Heart left ventricle (tissue), 16 donors: ENCODE measurements at places on chromosomes 16 and 17. TPM values are rescaled to one million over a fixed set of nuclear protein-coding genes. Genes with fewer than 3 reads are reported as not detected.

GRCh38 chr17:33986088-33986487 lies 269.0 kb upstream of the CCL2 start:
- DNase-seq, result no peak

DNA sequence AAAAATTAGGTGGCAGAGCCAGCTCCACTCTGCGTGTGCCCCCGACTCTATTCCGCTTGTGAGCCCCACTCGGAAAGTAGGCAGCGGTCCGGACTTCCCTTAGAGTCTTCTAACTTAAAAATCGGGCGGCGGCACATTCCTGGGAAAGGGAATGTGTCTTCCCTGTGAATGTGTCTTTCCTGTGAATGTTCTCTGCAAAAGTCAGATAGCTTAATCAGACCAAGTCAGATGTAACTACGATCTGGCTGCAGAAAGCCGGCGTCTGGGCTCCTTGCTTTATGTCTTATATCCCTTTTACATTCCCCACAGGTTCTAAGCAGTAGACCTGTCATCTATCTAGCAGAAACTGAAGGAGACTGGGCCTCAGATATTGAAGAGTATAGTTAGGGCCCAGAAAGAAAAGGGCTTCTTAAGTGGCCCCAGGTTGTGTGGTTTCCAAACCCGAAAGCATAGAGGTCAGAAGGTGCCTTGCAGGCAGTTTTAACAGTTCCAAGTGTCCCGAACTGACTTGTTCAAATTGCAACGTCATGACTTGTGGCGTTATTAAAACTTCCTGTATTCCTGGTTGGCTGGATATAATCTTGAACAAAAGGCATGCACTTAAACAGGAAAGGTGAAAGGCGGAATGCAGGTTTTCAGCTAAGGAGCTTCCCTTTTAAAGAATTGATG lies 601 bp downstream of the PHKB start:
- no peak for DNase-seq

DNA sequence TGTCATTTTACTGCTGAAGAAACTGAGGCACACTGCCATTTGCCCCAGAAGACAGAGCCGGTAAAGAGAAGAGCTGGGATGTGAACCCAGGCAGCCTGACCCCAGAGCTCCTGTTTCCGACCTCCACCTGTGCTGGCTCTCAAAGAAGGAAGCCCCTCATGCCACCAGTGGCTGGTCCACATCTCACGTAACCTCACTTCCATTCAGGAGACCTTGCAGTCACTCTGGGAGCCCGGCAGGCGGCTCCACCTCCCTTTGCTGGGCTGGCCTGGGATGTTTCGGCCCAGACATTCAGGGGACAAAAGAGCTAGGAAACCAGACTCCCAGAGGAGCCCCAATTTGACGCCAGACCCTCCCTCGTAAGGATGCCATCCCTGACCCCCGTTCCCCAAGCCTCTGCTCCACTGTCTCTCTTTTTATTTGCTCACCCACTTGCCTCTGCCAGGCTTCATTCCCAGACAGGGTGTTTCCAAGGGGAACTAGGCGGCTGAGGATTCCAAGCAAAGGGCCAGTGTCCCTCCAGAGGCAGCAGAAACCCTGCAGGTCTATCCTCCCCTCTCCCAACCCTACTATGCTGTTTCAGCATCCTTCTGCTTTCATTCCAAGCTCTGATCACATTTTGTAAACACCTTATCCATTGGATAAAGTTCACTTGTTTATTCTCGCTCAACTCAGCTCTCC lies 2.8 kb downstream of the TAF1C start:
- DNase-seq, result no peak

DNA sequence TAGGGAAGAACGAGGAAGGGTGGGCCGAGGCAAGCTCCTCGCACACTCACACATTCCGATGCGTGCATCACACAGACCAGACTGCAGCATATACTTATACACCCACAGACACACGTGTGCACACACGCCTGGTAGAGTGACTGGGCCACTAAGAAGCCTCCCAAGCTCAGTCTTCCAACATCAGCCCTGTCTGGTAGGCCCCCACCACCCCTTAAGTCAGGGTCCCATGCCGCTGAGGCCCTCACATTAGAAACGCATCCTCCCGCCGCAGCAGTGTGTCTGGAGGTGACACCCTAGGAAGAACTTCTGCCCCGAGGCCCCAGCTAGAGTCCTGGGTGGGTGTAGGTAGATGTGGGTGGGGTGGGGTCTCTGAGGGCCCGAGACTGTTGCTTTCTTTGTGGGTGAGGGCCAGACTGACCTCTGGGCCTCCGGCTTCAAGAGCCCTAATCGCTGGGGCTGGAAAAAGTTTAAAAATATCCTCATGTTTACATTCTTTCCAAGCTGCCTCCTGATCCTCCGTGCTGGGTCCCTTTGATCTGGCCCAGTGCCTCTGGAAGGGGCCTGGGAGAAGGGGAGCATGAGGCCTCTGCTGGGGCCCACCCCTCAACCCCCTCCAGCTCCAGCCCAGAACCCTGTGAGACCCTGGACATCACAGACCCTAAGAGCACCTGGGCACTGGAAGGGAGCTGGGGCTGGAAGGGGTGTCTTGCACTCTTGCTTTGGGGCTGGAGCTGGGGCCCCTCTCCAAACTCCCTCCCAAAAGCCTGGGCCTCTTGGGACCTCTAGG lies 13.6 kb downstream of the CDH16 start:
- peak; percentile 62 for DNase-seq

DNA sequence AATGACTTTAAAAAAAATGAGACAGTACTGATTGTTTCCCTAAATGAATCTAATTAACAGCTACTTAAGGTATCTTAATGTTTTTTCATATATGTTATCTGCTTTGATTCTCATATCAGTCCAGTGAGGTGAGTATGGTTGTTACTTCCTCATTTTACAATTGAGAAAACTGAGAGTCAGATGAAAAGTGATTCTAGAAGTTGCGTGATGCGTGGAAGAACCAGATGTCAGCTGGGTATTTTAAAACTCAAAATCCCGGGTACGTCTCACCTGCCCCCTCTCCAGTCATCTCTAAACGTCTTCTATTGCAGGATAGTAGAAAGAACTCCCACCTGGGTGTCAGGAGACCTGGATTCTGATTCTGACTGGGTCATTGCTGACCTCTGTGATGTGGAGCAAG lies 89.2 kb downstream of the MAP2K6 start:
- no peak for DNase-seq

CRHR1 gene
- not detected for total RNA-seq

CCL14 gene
- total RNA-seq, result 2.7 TPM

NARF gene
- total RNA-seq, result 59.5 TPM
